Fibroblast of skin of back (primary cell): ENCODE measurements at places on chromosomes 2 and 18.

DNA sequence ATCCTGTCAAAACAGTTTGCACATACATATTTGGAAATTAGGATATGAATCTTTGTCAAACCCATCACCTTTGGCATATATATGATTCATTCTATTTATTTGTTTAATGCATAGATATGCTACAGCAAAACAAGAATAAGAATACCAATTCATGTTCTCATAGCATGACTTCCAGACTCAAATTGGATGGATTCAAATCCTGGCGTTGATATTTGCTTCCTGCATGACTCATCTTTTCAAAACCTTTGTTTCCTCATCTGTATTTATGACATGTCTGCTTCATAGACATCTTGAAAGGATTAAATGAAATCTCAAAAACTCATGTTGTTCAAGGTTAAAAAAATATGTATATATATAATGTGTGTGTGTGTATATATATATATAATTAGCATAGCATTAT, 261.3 kb downstream of the MBD5 start:
- DNase-seq: peak; percentile 72

DNA sequence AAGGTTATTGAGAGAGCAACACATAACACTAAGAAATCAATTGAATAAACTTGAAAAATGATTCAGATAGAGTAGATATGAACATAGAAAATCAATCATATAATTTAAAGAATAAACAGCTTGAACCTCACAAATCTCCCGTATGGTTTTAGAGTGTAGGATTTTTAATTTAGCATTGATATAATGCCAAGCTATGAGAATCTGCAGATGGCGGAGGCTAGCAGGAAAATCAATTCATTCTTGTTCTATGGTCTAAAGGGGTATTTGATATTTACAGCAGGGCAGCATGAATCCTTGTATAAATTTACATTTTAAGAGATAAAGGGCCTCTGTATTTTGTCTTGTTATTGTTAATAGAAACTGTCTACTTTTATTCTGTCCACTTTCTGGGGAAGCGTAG, 797.0 kb downstream of the GALR1 start:
- no peak for DNase-seq

- no peak for DNase-seq
These were observed 119.7 kb downstream of the WDR7 start for GRCh38 chr18:56770873-56771272.

GRCh38 chr2:224925810-224926100, 116.5 kb downstream of the DOCK10 start:
- DNase-seq: peak; percentile 78

GRCh38 chr2:173957517-173957916, 7.7 kb downstream of the SP3 start:
- DNase-seq: no peak

DNA sequence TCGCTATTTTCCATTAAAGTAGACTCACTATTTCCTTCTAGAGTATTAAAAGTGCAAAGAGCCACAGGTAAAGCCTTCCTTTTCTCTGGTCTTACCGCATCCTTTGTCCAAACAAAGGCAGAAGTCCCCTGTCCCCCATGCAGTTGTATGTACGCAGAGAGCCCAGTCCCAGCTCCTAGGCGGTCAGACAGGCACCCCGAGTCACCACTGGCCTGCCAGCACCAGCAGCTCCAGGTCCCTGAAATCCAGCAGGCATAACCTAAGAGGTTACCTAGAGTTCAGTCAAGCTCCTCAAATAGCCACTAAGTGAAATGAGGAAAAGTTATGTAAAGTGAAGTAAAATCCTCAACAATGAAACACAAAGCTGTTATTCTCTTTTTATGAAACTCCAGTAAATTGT, 60.4 kb upstream of the TWIST2 start:
- peak; percentile 17 for DNase-seq

DNA sequence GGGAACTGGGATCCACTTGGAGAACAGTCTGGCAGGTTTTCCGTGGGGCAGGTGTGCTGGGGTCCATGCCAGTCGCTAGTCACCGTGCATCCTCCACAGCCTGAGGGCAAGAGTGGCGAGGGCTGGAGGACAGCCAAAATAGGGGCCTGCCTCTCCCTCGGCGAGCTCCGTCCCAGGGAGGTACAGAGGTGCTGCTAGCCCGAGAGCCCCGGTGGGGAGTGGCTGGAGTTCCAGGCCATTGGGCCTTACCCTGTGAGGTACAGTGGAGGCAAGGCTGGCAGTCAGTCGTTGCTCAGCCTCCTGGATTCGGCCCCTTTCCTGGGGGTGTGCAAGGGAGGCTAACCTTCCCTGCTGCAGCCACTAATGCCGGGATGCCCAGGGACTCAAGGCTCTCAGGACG, 406.6 kb downstream of the CMPK2 start:
- DNase-seq: no peak

DNA sequence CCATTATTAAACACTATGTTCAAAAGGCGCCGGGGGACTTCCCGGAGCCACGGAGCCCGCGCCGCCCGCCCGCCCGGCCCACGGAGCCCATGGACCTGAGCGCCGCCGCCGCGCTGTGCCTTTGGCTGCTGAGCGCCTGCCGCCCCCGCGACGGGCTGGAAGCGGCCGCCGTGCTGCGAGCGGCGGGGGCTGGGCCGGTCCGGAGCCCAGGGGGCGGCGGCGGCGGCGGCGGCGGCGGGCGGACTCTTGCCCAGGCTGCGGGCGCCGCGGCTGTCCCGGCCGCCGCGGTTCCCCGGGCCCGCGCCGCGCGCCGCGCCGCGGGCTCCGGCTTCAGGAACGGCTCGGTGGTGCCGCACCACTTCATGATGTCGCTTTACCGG, 197 bp downstream of the GDF7 start:
- DNase-seq: no peak

- DNase-seq: peak; percentile 20
These were observed 84.9 kb downstream of the SOX11 start for GRCh38 chr2:5777131-5777535.

DNA sequence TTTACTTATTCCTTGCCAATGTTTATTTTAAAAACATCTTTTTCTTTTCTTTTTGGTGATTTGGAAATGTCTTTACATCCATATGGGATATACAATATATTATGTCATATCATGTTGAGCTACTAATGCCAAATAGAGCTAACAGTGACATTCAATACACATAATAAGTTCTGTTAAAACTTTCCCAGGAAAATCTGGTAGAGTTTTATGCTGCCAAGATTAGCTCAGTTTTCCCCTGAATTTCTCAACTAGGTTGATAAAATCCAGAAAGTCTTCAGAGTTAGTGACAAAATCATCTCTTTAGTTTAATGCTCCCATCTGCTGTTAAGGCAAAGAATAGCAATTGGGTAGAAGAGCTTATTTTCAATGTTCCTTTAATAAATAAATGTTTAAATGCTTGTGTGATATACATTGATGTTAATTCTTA, 9.9 kb downstream of the COL3A1 start:
- peak; percentile 82 for DNase-seq

GRCh38 chr18:54608028-54608642, 17.1 kb downstream of the DYNAP start:
- peak; percentile 34 for DNase-seq

DNA sequence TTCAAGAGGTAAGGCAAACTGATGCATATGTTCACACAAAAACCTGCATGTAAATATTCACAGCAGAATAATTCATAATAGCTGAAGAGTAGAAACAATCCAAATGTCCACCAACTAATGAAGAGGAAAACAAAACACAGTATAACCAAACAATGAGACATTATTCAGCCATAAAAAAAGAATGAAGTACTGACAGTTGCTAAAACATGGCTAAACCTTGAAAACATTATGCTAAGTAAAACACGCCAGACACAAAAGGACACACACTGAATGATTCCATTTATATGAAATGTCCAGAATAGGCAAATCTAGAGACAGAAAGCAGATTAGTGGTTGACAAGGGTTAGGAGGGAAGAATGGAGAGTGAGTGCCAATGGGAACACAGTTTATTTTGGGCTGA, 86.9 kb downstream of the SESTD1 start:
- no peak for DNase-seq

- DNase-seq: no peak
These were observed 85.7 kb downstream of the ARHGEF4 start for GRCh38 chr2:130922417-130922816.

GRCh38 chr18:62330650-62331049, 5.5 kb downstream of the TNFRSF11A start:
- DNase-seq: no peak

DNA sequence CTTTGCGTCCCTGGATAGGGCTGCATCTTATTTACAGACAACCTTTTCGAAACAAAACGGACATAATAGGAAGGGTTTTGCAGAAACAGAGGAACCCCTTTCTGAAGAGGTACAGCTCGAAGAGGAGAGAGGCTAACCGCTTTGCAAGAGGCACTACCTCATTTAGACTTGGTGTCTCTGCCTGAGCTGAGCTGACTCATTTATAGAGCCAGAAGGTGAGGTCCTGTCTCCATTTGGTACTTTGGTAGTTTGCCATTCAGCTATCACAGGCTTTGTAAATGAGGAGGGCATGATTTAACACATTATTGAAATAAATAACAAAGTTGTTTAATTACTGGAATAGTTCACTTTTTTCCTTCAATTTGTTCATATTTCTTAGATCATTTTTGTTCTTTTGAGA, 2.2 kb upstream of the NXPH2 start:
- no peak for DNase-seq

DNA sequence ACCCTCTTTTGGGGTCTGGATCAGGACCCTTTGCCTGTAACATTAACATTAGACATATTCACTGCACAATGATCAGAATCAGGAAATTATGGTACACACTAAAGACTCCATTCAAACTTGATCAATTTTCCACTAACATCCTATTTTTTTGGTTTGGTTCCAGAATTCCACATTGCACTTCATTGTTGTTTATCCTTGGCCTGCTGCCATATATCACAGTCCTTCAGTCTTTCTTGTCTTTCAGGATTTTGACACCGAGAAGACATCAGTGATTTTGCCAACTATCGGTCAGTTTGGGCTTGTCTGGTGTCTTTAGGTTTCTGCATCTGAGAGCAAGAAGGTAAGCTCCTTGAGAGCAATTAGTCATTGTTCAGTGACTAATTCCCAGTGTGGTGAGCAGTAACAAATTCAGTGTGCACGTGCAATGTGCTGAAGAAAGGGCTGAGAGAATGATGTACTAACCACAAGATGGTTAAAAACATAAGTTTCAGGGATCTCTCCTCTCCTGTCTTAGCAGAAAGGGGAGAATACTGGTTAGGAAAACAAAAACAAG, 23.5 kb downstream of the MARCHF4 start:
- peak; percentile 77 for DNase-seq
